ENCODE measurements at places on chromosomes 2 and 18. TPM values are rescaled to one million over a fixed set of nuclear protein-coding genes. Genes with fewer than 3 reads are reported as not detected.
A peak's percentile ranks its signal among the peaks of the same experiment; 100 is the strongest.

DNA sequence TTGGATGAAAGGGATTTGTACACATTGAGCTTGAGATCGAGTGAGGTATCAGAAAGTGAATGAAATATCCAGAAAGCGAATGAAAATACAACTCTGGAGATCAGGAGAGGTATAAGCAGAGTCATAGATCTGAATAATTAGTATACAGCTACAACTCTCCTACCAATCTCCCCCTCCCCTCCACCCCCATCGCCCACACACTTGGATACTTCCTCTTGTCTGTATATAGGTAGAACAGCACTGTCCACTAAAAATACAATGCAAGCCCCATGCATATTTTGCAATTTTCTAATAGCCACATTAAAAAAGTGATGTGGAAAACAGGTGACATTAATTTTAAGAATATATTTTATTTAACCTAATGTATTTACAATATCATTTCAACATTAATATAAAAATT, 23.7 kb upstream of the WIPF1 start:
- DNase-seq: no peak

DNA sequence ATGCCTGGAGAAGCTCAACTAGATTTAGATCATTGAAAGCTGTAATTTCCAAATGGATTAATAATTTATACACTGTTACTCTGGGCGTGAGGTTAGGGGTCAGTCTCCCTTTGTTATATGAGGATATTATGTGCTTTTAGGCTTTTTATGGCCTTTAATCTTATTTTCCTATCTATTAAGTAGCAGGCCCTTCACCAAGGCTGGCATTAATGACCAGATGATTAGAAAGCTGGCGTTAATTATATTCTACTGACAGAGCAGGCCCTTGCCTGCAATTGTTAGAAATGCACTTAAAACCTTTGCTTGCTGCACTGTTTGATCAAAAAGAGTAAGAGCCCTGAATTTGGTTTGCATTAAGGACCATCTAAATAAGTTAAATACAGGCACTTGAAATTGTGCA, 75.3 kb downstream of the EPAS1 start:
- DNase-seq: no peak

DNA sequence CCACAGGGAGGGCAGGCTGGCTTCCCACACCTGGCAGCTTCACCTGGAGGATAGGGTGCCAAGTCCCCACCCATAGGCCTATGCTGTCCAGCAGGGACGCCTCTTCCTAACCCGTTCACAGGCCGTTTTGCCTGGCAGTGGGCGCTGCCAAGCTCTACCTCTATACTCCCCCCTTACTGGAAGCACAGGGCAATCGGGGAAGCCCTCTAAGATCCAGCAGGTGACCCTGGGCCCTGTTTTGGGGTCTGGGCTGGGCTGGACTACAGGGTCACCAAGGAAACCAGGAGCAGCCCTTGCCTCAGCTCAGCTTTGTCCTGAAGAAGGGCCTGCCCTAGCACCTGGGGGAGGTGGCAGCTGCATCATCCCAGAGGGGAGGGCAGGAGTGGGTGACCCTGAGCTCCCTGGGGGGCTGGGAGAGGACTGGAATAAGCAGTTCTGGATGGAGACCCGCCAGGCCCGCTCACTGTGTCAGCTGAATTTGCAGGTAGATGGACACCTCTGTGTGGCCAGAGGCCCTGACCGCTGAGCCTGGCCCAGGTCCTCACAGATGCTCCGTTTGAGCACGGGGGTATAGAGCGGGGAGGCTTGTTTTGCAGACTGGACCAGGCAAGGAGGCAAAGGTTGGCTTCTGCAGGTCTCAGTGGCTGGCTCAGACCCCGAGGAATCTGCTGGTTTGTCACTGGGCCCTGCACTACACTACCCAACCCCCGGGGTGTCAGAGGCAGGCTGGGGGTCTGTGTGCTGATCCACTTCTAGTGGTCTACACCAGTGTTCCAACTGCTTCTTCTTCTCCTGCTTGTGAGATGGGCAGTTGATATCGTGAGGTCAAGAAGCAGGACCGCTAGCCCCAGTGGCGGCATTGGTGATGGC, 163.1 kb downstream of the ASB1 start:
- no peak for DNase-seq

Gene GPR148
- total RNA-seq: not detected

Gene MSTN
- not detected for total RNA-seq

DNA sequence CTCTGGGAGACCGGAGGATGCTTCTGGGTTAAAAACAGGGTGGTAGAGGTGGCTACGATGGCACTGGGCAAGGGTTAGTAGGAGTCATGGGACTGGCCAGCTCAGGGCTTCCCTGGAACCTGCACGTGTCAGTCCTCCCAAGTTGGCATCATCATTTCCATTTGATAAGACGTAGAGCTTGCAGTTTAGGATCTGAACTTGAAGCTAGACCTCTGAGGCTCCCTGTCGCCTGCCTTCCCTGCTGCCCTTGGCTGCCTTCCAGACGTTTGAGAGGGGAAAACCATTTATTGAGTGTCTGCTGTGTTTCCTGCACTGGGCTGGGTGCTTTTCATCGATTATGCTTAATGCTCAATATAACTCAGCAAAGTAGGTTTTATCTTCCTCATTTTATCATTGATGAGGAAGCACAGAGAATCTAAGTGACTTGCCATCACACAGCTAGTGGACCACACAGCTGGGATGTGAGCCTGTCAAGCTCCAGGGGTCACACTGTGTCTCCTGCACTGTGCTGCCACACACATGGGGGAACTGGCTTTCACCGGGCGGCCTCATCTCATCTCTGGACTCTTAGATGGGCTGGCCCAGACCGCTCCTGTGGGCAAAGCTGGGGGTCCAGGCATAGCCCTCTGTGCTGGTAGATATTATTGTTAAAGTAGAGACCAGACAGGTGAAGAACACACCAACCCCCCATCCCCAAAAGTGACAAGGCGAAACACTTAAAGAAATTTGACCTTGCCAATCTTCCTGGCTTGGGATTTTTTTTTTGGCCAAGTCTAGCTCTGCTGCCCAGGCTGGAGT, 7.8 kb downstream of the NT5DC4 start:
- no peak for DNase-seq

- no peak for DNase-seq
Observed at GRCh38 chr18:38900445-38900844, 1334.8 kb upstream of the CELF4 start.

GRCh38 chr2:105582952-105583660, 161.6 kb upstream of the NCK2 start:
- DNase-seq: no peak

Gene ERBB4
- total RNA-seq: not detected

Gene MFSD2B
- 0.32 TPM for total RNA-seq

GRCh38 chr2:168137510-168138180, 109.8 kb downstream of the STK39 start:
- DNase-seq: no peak

Gene COA5
- 32.7 TPM for total RNA-seq

Gene DSG1
- total RNA-seq: not detected

Gene TSPYL6
- total RNA-seq: not detected

Gene SAG
- not detected for total RNA-seq

DNA sequence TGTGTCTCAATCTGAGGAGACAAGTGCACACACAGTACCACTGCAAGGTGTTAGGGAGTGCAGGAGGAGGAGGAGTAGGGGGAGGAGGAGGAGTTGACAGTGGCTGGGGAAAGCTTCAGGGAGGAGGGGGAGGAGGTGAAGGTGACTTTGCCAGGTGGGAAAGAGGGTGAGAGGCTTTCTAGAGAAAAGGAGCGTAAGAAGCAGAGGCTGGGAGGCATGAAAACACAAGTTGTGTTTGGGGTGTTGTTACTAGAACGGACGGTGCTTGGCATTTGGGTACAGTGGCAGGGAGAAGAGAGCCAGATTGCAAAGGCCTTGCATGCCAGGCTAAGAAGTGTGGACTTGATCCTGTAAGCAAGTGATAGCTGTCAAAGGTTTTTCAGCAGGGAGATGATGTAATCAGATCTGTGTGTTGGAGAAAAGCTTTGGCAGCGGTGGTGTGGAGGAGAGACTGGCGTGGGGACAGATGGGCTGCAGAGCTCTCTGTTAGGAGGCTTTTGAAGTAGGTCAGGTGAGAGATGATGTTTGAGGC, 16.2 kb downstream of the TANC1 start:
- DNase-seq: no peak

Gene OR6B2
- not detected for total RNA-seq

DNA sequence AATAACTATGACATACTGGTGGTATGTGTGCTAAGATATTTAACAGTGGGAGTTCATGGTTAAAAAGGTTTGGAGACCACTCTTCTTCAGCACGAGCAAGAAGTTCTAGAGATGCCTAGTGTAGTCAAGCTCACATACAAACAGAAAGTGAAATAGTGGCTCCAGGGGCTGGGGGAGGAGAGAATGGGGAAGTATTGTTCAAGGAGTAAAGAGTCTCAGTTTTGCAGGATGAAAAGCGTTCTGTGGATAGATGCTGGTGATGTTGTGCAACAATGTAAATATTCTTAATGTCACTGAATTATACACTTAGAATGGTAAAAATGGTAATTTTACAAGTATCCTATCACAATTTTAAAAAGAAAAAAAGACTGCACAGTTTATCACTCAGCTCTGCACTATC, 29.0 kb upstream of the EPAS1 start:
- DNase-seq: no peak

DNA sequence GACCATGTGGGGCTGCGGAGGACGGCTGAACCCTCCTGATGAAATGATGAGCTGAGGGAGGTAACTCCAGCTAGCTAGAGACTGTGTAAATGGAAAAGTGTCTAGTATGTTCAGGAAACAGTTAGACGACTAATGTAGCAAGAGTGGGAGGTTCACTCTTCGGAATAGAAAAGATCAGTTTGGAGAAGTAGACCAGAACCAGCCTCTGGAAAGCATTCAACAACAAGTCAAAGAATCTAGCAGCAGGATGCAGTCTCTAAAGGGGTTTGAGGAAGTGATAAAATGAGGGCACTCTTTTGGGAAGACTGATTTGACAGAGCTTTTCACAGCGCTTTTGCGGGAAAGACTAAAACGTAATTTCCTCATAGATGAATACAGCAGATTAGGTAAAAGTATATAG, 79.6 kb downstream of the GAREM1 start:
- no peak for DNase-seq

DNA sequence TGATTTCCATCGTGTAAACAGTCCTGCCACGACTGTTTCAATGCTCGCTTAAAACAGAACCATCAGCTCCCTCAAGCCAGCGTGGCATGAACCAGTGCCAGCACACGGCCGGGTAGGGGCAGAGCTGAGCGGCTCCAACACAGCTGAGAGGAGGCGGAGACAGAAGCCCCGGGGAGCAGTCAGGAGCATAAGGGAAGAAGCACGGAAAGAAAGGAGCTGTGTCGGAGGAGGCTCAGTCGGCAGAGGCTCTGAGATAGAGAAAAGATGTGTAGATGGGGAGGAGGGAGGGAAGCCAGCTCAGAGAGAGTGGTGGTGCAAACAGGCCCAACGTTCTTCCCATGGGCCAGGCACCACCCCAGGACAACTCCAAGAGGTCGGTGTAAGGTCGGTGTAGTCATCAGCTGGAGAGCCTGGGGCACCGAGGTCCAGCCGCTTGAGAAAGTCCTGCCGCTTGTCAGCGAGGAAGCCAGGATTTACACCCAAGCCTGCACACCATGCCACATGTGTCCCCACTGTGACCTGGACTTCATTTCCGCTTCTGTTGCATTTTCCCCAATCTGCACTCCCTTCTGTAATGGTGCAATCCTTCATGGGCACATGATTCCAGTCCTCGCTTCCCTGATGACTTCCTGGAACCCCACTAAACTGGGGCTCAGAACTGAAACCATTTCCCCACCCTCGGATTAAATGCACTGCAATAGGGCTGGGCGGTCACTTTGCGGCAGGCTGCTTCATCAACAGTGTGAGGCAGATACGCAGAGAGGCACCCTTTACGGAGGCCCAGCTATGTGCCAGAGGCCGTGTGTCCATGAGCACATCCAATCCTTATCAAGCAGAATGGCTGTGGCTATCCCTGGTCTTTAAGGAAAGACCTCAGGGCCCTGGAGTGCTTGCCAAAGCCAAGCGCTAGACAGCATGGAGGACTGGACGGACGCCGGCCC, 43.5 kb downstream of the CYP27C1 start:
- no peak for DNase-seq

- no peak for DNase-seq
Observed at GRCh38 chr2:27184115-27184514, 27.7 kb upstream of the ATRAID start.

GRCh38 chr2:234075947-234076346, 25.4 kb downstream of the SPP2 start:
- DNase-seq: no peak

DNA sequence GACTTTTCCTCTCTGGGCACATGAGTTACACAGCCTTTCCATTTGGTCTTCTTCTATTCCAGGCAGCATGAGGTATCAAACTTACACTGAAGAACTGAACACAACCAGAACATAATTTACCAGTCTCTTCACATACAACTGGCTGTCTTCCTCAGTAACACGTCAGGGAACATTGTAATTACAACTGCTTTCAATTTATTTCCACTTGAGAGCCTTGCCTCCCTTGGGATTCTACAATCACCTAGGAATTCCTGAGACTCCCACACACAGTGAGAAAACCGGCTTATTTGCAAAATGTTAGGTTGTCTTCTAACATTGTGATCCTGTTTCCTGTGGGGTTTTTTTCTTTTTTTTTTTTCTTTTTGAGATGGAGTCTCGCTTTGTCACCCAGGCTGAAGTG, 149.9 kb downstream of the TMX3 start:
- DNase-seq: no peak

- DNase-seq: no peak
Observed at GRCh38 chr18:54351186-54351585, 6.5 kb downstream of the STARD6 start.

DNA sequence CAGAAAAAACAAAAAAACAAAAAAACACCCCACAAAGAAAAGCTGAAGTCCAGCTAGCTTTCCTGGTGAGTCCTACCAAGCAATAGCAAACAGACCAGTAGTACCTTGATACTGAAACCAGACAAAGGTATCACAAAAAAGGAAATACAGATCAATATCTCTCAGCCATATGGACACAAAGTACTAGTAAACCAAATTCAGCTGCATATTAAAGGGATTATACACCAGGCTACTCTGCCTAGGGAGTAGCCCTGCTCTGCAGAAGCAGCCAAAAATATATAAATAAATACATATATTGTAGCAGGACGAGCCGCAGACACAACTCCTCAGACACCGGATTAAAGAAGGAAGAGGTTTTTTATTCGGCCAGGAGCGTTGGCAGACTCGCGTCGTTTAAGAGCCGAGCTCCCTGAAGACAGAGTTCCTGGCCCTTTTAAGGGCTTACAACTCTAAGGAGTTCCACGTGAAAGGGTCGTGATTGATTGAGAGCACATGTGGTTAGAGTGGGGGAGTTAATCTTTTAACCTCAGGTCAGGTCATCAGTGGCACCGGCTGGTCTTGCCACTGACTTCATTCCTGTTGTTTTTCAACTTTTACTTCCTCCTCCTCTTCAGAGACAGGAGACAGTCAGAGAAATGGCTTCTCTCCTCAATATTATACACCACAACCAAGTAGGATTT, 38.4 kb upstream of the DTNB start:
- peak; percentile 15 for DNase-seq

Gene MERTK
- 0.43 TPM for total RNA-seq

Gene MOGAT1
- not detected for total RNA-seq
